BE2C (cell line): ENCODE measurements at places on chromosomes 13 and 19.

GRCh38 chr13:39955560-39955959 lies 300.1 kb downstream of the COG6 start:
- no peak for DNase-seq

GRCh38 chr19:45322311-45322710 lies 364 bp downstream of the CKM start:
- DNase-seq, result no peak

- DNase-seq, result no peak
Measured at GRCh38 chr13:20151016-20151415, 9.8 kb downstream of the GJA3 start.

DNA sequence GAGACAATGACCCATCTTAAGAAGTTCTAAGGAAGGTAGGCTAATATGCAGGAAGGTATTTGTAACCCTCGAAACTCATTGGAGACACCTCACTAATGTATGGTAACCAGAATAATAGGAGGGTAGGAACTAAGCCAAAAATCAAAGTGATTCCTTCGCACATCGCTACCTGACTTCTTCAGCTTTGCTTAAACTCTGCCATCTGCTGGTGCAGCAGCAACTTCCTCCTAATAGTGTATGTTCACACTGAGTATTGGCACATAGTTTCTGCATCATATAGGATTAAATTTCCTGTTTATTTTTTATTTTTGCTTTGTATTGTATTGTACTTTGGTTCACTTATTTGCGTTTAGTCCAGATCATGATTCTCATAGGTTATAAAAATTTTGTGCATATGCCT lies 676.2 kb downstream of the GPC5 start:
- DNase-seq, result peak; percentile 48

DNA sequence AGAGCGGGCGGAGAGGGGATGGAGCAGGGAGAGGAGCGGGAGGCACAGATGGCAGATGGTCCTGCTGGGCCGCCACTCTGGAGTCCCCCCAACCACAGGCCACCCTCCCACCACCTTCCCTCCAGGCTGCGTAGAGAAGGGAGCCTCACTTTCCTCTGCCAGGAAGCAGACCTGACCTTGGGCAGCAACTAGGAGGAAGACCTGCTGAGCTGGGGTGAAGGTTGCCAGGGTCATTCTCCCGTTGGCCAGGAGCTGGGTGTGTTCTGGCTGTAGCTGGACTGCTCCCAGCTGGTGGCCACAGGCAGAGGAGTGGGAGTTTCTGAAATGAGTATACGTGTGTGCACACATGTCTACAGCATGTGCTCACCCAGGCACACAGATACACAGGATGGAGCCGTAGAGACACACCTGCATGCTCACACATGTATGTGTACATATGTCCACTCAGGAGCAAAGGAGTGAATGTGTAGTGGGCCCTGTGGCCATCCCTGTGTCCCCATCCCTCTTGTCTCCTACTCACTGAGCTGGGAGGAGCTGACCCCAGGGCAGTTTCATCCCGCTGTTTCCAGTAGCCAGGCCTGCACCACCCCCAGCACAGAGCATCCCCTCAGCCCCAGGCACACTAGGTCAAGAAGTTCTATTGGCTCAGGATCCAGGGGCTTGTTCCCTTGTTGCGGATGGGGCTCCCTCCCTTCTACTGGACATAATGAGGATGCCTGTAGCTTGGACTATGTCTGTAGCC lies 53.0 kb downstream of the CHST8 start:
- peak; percentile 40 for DNase-seq

GRCh38 chr19:15124572-15125231 lies 17.5 kb downstream of the SYDE1 start:
- DNase-seq, result no peak

DNA sequence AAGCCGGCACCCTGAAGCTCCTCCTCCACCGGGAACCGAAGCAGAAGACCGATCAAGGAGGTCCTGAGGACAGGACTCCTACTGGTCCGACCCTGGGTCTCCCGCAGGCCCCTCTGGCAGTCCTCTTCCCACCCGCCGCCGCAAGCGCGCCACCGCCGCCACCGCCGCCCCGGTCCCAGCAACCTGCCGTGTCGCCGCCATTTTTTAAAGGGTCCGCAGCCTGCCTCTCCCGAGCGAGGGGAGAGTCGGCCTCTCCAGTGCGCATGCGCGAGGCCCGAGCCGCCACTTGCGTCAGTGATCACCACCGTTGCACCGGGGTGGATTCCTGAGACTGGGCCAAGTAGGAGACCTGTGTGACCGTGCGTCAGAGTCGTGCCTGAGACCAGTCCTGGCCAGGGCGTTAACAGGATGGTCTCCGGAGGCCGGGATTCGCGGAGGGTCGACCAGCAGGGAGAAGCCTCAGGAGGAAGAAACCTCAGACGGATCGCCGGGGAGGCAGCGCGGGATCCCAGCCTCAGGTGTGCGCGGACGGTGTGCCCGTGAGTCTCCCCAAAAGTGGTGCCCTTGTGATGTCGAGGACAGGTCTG lies 51.6 kb downstream of the ZNF146 start:
- DNase-seq, result no peak

DNA sequence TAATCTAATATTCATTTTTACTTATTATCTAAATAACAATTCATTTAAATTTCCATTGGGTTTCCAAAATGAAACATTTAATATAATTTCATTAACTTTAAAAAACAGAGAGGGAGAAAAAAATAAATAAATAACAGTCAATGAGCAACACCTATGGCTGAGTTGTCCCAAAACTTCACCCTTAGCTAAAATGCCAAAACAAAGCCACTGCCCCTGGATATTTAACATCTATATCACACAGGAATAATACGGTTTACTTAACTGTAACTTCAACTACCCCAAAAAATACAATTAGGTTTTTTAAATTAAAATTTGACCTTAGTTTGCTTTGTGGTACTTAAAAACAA lies 541 bp downstream of the ELF1 start:
- no peak for DNase-seq

- DNase-seq, result peak; percentile 41
Measured at GRCh38 chr13:19782049-19782726, 557 bp downstream of the PSPC1 start.

GRCh38 chr13:27083183-27083582 lies 88.4 kb downstream of the USP12 start:
- no peak for DNase-seq

GRCh38 chr19:53879140-53880081 lies 2.6 kb upstream of the PRKCG start:
- peak; percentile 98 for DNase-seq

DNA sequence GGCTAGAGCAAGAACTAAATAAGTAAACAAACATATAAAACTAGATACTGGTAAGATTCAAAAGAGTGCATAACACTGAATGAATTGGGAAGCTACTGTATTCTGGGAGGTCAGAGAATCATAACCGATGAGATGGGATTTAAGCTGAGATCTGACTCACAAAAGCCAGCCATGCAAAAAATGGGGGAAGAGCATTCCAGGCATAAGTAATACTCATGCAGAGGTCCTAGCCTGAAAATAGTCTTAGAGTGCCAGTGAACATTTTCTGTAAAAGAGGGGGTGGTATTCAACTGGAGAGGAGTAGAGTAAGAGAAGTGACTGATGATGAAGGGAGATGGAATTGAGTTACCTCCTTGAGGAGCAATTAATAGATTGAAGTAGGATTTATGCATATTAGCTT lies 872.0 kb upstream of the GPC6 start:
- no peak for DNase-seq

DNA sequence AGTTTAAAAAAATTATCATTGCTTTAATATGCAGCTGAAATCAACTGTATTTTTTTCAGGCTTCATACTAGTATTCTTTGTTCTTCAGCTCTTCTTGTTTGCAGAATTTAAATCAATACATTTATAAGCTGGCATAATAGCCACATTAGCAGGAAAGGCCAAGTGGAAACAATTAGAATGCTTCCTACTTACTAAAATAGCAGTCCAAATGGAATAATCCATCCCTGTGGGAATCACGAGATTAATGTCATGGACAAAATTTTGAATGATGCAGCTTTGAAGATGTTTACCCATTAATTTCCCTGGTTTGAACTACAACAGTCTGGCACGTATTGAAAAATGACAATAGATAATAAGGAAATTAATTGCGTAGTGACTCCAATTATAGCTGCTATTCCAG lies 2650.8 kb downstream of the PCDH9 start:
- no peak for DNase-seq

GRCh38 chr13:27120011-27120410 lies 51.6 kb downstream of the USP12 start:
- DNase-seq, result no peak

GRCh38 chr19:50380751-50381151 lies 3.4 kb upstream of the POLD1 start:
- peak; percentile 11 for DNase-seq

DNA sequence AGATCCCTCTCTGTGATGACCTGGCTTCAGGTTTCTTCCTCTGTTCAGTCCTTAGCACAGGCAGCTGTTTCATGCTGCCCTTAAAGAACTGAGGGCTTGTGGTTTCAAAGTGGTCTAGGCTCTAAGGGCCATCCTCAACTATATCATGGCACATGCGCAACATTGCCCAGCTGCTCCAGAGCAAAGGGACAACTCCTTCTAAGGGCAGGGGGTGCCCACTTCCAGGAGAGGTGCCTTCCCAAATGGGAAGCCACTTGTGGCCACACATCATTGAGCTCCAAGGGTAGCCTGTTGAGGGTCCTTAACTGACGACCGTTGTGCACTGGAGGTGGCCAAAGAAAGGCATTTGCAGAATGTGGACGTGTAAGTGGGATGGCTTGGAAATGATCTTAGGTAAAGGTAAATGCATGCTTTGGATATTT lies 7.3 kb downstream of the GPR183 start:
- no peak for DNase-seq

DNA sequence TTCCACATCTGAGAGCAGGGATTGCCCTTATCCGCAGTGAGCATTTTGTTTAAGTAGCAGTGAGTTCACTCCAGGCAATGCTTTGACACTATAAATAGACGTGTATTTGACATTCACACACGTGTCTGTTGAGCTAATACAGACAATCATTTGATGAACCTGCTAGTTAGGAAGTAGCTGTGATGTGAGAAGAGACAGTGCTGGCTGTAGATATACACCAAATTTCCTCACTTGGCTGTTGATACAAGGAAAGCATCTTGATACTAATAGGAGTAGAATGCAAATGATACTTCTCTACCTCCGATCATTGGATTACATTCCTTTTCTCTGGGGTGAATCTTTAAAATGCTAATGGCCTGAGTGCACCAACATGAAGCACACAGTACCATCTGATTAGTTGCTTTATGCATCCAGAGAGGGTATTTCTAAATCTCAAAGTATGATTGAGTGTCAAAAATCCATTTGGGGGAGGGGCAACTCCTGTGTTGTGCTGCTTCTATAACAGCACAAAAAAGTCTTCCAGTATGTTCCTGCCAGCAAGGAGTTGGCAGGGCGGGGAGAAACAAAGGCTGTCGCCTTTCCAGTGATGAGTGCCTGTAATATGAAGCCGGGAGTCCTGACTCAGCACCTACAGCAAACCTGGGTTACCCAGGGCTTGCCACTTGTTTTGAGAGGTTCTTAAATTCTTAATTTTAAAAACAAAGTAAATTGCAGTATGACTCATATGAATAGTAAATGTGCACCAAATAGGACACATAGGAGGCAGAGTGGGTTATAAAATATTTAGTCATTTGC lies 7.0 kb downstream of the CUL4A start:
- no peak for DNase-seq

DNA sequence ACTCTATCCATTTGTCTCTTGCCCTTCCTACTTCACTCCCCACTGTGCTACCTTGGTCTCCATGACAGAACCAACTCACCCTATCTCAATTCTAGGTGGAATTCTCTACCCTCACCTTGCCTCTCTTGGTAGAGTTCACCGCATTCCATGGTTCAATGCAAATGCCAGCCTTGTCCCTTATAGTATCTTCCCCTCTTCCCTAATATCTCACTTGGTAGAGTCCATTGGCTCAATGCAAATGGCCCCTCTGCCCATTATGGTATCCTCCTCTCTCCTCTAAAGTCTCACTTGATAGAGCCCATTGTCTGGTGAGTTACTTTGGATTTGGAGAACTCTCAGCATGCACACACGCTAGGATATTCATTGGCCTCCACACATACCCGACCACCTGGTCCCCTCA lies 7.9 kb downstream of the HAS1 start:
- DNase-seq, result no peak

DNA sequence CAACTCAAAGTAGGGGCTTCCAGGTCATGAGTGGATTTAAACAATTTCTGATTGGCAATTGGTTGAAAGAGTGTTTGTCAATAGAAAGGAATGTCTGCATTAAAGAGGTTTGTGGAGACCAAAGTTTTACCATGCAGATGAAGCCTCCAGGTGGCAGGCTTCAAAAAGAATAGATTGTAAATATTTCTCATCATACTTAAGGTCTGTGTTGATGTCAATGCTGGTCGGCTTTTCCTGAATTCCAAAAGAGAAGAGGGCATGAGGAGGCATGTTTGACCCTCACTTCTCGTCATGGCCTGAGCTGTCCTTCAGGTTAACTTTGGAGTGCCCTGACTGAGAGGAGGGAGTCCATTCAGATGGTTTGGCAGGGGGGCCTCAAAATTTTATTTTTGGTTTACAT lies 125.4 kb upstream of the RFC3 start:
- no peak for DNase-seq

DNA sequence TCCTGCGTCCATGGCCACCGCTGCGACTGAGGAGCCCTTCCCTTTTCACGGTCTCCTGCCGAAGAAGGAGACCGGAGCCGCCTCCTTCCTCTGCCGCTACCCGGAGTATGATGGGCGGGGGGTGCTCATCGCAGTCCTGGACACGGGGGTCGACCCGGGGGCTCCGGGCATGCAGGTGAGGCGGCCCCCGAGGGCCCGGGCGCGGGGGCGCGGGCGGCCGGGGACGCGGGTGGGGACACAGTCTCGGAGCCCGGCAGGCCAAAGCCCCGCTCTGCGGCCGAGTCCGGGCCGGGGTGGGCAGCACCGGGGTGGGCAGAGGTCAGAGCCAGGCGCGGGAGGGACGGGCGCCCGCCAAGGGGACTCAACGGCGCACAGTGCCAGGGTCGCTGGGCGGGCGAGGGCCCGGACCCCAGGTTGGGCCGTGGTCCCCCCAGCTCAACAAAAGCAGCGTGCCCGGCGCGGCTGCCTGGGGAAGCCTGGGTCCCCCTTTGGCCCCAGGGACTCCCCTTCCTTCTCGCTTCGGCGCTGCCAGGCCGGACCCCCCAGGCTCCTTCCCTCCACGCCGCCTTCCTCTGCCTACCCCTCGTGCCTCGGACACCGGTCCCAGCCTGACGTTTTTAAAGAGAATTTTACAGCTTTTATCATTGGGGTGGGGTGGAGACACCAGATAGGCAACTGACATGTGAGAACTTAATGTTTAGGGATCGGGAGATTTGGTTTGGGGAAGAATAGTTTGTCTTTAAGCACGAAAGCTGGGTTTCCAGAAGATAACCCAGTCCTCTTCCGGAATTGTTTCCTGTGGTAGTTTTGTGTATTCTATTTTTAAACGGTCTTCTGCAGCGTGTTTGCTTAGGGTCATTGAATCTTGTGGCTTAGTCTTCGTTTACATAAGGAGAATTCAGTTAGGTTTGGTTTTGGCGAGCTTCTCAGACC lies 509 bp downstream of the TPP2 start:
- peak; percentile 24 for DNase-seq
